ENCODE measurements at places on chromosomes 2 and 18.

DNA sequence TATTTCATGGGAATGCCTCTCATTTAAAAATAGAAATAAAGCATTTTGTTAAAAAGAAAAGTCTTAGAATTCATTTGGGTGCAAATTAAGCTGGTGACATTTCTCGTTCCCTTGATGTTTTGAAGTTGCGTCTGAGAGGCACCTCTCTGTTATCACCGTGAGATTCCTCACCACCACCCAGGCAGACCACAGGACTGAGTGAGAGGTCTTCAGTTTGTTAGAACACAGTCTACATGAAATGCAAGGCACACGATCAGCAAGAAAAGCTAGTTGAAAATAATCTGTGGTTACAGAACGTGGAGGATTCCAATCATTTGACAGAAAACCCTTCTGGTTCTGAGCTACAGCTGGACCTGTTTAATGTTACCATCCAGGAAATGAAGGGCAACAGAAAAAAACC lies 116.0 kb downstream of the UXS1 start:
- H3K27me3 ChIP-seq = no peaks in the 10 kb centered on the region
- no peak for DNase-seq
- no peak overlapping the region for H3K27ac ChIP-seq
- no peak overlapping the region for H3K4me3 ChIP-seq
- no peaks in the 10 kb centered on the region for H3K36me3 ChIP-seq
- H3K4me1 ChIP-seq = peaks cover 8% of the 10 kb centered on the region

- no peak overlapping the region for H3K4me3 ChIP-seq
- H3K27me3 ChIP-seq = no peaks in the 10 kb centered on the region
- no peak overlapping the region for H3K27ac ChIP-seq
- H3K36me3 ChIP-seq = no peaks in the 10 kb centered on the region
- DNase-seq = no peak
Observed at GRCh38 chr18:55634545-55634944, 46.6 kb upstream of the TCF4 start.

GRCh38 chr2:240991378-240992263 lies 6.8 kb upstream of the SNED1 start:
- DNase-seq = no peak
- no peaks in the 10 kb centered on the region for H3K4me1 ChIP-seq
- H3K27ac ChIP-seq = no peak overlapping the region
- no peaks in the 10 kb centered on the region for H3K27me3 ChIP-seq
- no peak overlapping the region for H3K4me3 ChIP-seq
- no peaks in the 10 kb centered on the region for H3K36me3 ChIP-seq

DNA sequence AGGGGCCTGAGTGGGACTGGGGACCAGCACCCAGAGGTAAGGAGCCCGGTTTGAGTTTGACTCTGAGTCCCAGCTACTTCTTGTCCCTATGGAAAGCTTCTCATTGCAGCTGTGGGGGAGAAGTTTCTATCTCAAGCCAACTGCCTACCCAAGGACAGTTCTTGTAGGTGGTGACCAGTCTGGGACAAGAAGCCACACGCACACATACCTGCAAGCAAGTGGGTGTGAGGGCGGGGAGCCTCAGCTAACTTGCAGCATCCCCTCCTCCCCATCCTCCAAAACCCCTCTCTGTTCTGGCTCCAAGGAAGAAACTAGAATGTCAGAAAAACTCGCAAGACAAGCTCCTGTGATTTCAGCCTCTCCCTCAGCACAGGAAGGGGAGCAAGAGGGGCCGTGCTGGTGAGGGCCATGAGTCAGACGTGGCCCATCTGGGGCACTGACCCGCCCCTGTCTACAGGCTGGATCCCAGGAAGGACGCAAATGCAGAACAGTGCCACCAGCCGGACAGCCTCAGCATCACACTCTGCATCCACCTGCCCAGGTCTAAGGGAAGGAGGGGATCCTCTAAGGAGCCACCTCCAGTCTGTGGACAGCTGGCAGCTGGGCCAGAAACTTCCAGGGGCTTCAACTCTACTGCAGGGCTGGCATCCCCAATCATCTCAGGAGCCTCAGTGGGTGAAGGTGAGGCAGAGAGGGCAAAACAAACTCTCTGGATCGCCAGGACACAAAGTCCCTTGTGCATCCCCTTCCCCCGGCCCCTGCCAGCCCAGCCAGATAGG lies 103.4 kb downstream of the TNS1 start:
- no peak overlapping the region for H3K27ac ChIP-seq
- peaks cover 2% of the 10 kb centered on the region for H3K27me3 ChIP-seq
- H3K36me3 ChIP-seq = no peaks in the 10 kb centered on the region
- H3K4me1 ChIP-seq = no peaks in the 10 kb centered on the region
- H3K4me3 ChIP-seq = no peak overlapping the region

DNA sequence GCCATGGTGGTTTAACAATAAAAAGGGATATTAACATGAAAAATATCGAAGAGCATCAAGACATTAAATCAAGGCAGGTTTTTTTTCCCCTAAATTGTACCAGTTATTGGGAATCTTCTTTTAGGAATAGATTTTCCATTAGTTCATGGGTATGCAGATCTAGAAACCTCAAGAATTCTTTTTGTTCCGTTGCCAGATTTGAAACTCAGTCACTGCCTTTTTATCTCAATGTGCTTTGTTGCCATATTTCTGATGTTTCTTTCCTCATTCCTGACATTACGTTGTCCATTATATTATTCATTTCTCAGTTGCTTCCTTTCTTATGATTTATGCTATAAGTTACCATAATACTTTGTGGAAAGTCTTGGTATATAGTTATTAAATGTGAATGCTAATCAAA lies 162.2 kb downstream of the CD226 start:
- no peak overlapping the region for H3K27ac ChIP-seq
- H3K4me3 ChIP-seq = no peak overlapping the region
- no peaks in the 10 kb centered on the region for H3K36me3 ChIP-seq
- H3K27me3 ChIP-seq = no peaks in the 10 kb centered on the region
- H3K4me1 ChIP-seq = peaks cover 14% of the 10 kb centered on the region

DNA sequence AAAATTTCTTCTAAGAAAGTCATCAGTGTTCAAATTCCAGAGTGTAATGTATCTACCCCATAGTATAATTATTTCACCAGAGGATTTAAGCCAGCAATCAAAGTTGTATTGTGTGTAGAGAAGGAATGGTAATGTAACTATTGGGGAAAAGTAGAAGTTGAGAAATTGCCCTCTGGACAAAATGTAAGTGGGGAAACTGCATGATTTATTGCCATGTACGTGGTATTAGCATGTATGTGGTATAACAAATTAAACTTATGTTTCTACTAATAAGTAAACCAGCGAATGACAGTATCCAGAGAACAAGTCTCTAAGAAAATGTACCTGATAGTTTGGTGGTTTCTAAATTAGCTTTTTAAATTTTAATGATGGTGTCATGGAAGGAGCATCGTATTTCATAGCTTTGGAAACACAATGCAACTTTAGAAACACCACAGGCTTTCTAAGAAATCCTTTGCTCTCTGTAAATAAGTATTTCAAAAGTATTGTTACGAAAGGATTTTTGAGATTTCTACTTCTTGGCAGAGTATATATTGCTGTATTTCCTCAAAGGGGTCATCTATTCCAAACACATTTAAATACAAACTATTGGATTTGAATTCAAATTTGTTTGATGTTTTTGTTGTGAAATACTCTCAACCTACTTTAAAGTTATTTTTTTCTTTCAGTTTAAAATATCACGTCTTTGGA lies 1018.9 kb upstream of the ZEB2 start:
- no peak for DNase-seq
- H3K36me3 ChIP-seq = no peaks in the 10 kb centered on the region
- H3K27me3 ChIP-seq = no peaks in the 10 kb centered on the region
- H3K4me1 ChIP-seq = no peaks in the 10 kb centered on the region
- no peak overlapping the region for H3K27ac ChIP-seq

GRCh38 chr2:203631068-203631757 lies 75.2 kb upstream of the CD28 start:
- no peaks in the 10 kb centered on the region for H3K36me3 ChIP-seq
- H3K27me3 ChIP-seq = no peaks in the 10 kb centered on the region
- no peaks in the 10 kb centered on the region for H3K4me1 ChIP-seq

GRCh38 chr2:50658883-50659282 lies 373.0 kb downstream of the NRXN1 start:
- no peak overlapping the region for H3K4me3 ChIP-seq
- no peaks in the 10 kb centered on the region for H3K36me3 ChIP-seq
- no peak overlapping the region for H3K27ac ChIP-seq
- H3K27me3 ChIP-seq = no peaks in the 10 kb centered on the region
- no peak for DNase-seq
- no peaks in the 10 kb centered on the region for H3K4me1 ChIP-seq

- DNase-seq = no peak
- H3K4me3 ChIP-seq = no peak overlapping the region
- no peaks in the 10 kb centered on the region for H3K36me3 ChIP-seq
- H3K4me1 ChIP-seq = no peaks in the 10 kb centered on the region
- H3K27me3 ChIP-seq = no peaks in the 10 kb centered on the region
Observed at GRCh38 chr2:13676269-13676668, 956.2 kb upstream of the LRATD1 start.

DNA sequence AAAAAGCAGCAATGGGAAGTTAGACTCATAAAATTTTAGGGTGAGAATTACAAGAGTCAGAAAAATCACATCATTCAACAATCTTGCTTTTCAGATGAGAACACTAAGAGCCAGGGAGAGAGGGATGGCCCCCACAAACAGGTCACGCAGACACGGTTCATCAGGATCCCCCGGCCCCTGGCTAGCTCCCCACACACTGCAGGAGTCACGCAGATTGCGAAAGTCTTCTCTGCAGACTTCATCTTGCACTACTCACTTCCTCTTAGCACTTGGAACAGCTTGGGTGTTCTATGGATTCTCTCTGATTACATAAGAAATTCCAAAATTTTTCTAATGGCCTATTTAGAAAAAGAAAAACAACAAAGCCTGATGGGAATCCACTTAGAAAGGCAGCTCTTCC lies 21.6 kb upstream of the SULT1C2 start:
- no peaks in the 10 kb centered on the region for H3K36me3 ChIP-seq
- DNase-seq = no peak
- H3K27ac ChIP-seq = no peak overlapping the region

- H3K4me3 ChIP-seq = no peak overlapping the region
- H3K27me3 ChIP-seq = peaks cover 3% of the 10 kb centered on the region
- H3K27ac ChIP-seq = no peak overlapping the region
- no peaks in the 10 kb centered on the region for H3K4me1 ChIP-seq
Observed at GRCh38 chr2:2787301-2787907, 456.3 kb upstream of the MYT1L start.

- H3K27me3 ChIP-seq = peaks cover 6% of the 10 kb centered on the region
- H3K36me3 ChIP-seq = no peaks in the 10 kb centered on the region
- H3K4me1 ChIP-seq = no peaks in the 10 kb centered on the region
- H3K4me3 ChIP-seq = no peak overlapping the region
Observed at GRCh38 chr18:26662996-26663395, 114.6 kb upstream of the KCTD1 start.

DNA sequence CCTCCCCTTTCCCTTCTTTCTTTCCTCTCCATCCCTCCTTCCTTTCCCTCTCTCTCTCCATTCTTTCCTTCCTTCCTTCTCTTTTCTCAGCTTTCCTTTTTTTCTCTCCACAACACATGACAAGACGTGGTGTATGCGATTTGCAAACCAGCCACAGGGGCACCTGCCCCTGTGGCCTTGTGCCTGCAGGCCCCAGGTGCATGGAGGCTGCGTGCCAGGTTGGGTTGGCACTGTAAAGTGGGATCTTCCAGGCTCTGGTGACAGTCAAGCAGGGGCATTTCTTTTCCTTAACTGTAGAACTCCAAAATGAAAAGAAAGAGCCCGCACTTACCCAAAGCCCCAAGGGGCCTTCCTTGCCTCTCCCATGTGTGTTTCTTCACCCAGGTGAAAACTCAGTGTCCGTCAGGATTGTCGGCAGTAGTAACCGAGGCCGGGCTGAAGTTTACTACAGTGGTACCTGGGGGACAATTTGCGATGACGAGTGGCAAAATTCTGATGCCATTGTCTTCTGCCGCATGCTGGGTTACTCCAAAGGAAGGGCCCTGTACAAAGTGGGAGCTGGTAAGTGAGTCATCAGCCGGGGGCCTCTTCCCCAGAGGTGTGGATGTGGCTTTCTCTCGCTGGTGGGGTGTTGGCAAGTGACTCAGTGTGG lies 50.9 kb downstream of the MARCO start:
- H3K36me3 ChIP-seq = no peaks in the 10 kb centered on the region
- peaks cover 1% of the 10 kb centered on the region for H3K27me3 ChIP-seq
- no peak overlapping the region for H3K27ac ChIP-seq
- H3K4me3 ChIP-seq = no peak overlapping the region
- DNase-seq = no peak

DNA sequence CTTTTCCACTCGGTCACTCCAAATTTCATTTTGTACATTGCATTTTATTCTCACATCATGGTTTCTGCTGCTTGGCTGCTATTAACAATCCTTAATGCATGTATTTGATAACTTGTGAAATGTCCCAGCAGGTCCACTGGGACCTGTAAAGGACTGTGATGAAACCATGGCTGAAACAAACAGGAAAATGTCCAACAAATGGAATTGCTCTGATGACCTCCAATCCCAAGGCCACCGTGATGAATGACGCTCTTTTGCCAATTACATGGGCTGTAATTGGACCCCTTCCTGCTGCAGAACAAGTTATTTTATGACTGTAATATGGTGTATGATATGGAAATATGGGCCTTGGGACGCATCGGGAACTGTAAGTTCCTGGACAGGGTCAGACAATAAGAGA lies 224.2 kb upstream of the CXCR4 start:
- no peaks in the 10 kb centered on the region for H3K4me1 ChIP-seq
- no peak overlapping the region for H3K4me3 ChIP-seq
- peaks cover 2% of the 10 kb centered on the region for H3K27me3 ChIP-seq
- no peaks in the 10 kb centered on the region for H3K36me3 ChIP-seq
- DNase-seq = no peak
